ENCODE measurements at places on chromosomes 5 and 9.

GRCh38 chr5:73895471-73895870, 269.5 kb downstream of the ARHGEF28 start:
- no peak for DNase-seq

DNA sequence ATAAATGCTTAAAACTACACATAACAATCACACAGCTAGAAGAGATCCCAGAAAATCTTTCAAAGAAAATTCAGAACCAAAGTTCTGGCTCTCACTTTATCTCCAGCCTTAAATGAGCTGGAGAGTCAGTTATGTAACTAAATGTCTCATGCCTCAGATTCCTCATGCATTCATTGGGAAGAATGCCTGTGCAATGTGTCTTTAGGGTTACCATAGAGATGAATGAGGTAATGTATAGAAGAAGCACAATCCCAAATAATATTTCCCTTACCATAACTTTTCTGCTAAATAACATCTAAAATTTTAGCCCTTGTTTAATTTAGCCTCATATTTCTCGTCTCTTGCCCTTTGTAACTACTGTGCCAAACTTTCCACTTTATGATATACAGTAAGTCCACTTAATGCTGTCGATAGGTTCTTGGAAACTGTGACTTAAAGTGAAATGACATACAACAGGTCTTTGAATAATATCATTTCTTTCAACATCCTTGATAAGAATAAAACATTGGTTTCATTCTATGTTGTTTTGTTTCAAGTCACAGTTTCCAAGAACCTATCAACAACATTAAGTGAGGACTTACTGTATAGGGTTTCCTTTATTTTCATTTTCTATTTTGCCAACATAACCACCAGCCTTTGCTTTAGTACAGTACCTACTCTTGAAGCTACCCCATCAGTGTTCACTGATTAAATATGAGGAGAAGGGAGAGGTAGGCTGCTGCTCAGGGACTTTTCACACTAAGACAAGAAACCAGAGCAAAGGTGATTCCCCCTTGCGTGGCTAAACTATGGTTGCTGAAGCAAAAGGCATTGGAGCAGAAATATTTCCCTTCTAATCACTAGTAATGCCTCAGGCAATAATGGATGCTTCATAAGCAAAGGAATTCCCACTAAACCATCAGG, 295.7 kb upstream of the PTGER4 start:
- no peak for DNase-seq

- no peak for DNase-seq
Measured at GRCh38 chr9:3385871-3386270, 139.9 kb downstream of the RFX3 start.

DNA sequence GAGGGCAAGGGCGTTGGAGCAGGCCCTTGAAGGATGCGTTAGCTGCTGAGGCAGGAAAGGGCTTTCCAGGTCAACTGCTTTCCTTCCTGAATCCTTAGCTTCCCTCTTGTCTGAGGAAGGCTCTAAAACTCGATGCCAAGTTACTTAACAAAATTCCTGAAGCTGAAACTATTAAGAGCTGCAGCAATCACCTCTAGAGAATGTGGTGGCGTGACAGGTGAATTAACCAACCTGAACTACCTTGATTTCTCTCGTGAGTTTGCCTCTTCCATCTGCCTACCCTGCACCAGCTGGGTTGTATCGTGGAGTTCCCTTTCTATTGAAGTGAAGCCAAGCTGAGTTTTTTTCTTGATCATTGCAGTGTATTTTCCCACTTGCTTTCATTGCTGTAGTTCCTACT, 96.1 kb downstream of the PDE8B start:
- DNase-seq: no peak

- no peak for DNase-seq
Measured at GRCh38 chr5:75574791-75575190, 36.5 kb upstream of the ANKDD1B start.

GRCh38 chr9:130663977-130664250, 480 bp upstream of the PRDM12 start:
- no peak for DNase-seq

DNA sequence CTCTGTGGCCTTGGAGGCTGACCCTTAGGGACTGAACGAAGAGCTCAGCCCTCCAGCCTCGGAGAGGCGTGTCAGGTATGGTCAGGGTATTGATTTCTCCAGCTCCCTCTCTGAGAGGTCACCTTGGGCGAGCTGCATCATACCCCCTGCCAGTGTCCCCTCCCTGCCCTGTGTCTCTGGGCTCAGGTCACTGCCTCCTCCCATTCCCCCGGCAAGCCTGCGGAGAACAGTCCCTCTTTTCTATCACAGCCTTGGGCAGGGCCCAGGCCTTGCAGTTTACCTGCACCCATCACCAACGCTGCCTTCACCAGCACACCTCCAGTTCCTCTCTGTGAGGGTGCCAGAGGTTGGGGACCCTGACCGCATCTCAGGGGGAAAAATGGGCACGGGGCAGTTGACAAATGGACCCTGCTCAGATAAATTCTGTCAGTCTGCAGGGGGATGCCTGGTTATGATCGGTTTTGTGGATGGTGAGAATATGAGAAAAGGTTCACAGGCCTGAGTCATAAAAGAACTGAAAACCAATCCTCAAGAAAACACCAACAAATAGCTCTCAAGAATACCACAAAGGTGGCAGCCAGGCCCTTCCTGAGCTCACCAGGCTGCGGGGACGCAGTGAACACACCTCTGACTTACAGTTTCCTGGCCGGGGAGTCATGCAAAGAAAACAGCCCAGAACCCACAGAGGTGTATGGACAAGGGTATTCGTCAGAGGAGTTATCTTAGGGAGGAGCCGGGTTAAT, 24.7 kb upstream of the RXRA start:
- DNase-seq: no peak

GRCh38 chr5:142941245-142941644, 171.1 kb downstream of the ARHGAP26 start:
- DNase-seq: no peak

GRCh38 chr5:125484272-125484741, 737.9 kb upstream of the ZNF608 start:
- DNase-seq: no peak

DNA sequence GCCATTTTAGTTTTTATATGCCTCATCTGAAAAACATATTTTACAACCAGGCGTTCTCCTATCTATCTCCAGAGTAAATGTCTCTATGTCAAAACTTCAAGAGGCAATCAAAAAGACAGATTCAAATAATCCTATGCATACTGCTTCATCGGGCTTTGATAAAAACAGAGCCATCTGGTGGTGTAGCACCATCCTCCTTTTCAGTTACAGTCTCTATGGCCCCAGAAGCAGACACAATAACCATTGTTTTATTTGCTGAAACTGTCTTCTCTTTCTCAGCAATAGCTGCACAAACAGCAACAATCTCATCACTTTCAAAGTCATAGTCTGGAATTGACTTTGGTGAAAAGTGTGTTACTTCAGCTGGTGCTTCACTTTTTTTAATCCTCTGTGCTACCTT, 36.3 kb downstream of the PTGER4 start:
- no peak for DNase-seq

- DNase-seq: no peak
Measured at GRCh38 chr9:82989929-82990328, 73.0 kb downstream of the RASEF start.

DNA sequence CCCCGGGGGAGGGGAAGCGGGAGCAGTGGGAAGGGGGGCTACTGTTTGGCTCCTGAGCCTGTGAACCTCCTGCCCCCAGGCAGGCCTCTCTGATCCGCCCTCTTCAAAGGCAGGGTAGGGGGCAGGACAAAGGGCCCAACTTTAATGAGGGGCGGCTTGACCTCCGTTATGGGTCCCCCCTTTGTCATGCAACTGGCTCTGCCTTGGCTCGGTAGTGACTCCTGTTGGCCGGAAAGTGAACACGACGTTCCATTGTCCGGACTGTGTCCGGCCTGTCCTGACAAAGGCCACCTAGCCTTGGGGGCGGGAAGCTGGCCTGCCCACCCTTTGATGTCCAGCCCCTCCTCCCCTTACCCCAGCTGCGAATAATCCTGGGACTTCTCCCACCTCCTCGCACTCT, 1.3 kb downstream of the CDX1 start:
- no peak for DNase-seq

DNA sequence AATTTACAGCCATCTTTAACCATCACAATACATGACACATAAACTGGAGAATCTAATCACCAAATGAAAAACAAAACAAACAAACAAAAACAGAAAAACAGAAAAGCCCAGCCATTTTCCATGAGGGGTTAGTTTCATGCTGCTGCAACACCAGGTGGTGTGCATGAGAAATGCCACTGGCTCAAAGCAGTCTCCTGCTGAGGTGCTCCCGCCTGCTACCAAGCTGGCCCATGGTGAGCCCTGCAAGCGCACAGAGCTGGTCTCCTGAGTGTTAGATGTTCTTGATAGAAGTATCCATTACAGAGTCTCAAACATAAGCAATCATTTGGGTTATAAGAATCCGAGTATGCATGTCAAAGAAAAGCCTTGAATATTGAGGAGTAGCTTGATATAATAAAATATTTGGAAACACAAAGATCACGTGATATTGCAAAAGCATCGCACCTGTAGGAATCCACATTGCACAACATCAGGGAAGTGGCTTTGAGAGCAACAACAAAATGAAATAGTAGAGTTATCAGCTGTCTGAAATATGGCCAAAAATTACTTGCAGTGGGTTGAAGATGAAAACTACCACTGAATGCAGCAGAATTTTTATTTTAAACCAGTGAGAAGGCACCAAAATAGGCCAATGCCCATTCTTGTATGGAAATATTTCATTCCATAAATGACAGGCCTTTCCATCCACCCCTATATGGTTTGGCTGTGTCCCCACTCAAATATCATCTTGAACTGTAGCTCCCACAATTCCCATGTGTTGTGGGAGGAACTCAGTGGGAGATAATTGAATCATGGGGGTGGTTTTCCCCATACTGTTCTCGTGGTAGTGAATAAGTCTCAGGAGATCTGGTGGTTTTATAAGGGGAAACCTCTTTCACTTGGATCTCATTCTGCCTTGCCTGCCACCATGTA, 194.8 kb downstream of the SYK start:
- DNase-seq: no peak

GRCh38 chr5:83956386-83956785, 235.7 kb upstream of the HAPLN1 start:
- no peak for DNase-seq

DNA sequence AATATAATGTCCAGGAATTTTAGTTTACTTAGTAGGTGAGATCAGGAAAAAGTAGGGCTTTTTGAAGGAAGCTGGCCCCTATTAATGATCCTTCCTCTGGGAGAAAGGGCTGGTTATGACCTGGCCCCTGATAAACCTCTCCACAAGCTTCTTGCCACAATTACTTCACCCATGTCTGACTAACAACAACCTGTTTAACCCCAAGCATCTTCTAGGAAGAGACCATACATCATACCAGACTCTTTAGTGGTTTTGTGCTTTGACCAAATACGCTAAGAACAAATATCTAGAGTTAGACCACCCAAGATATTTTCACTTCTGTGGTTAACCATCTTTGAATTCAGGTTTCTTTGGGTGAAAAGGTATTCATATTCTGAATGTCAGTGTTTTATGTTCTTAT, 174.0 kb upstream of the SLC27A6 start:
- no peak for DNase-seq

DNA sequence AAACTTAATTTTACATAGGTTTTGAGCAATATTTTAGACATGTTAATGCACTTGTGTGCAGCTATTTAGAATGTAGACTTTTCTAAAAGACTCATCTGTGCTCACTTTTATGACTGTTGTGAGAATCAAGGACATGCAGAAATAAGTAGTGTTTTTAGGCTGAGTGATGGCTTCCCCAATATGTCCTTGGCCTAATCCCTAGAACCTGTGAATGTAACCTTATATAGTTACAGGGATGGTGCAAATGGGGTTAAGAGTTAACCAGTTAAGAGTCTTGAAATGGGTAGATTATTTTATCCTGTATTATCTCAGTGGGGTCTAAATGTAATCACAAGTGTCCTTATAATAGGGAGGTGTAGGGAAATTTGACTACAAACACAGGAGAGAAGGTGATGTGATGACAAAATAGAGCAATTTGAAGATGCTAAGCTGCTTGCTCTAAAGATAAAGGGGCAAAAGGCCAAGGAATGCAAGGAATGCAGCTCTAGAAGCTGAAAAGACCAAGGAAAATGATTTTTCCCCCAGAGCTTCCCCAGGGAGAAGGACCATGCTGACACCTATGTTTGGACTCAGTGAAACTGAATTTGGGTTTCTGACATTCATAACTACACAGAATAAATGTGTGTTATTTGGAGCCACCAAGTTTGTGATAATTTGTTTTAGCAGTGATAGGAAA, 298.0 kb upstream of the PAPPA start:
- no peak for DNase-seq

GRCh38 chr9:78567693-78568092, 270.8 kb downstream of the PSAT1 start:
- no peak for DNase-seq

- DNase-seq: no peak
Measured at GRCh38 chr5:65808818-65809217, 86.8 kb downstream of the NLN start.

GRCh38 chr9:121860744-121861143, 209.3 kb downstream of the DAB2IP start:
- DNase-seq: no peak

GRCh38 chr5:52945040-52945439, 44.1 kb upstream of the ITGA2 start:
- DNase-seq: no peak

GRCh38 chr5:158051036-158051435, 192.1 kb upstream of the CLINT1 start:
- DNase-seq: no peak

DNA sequence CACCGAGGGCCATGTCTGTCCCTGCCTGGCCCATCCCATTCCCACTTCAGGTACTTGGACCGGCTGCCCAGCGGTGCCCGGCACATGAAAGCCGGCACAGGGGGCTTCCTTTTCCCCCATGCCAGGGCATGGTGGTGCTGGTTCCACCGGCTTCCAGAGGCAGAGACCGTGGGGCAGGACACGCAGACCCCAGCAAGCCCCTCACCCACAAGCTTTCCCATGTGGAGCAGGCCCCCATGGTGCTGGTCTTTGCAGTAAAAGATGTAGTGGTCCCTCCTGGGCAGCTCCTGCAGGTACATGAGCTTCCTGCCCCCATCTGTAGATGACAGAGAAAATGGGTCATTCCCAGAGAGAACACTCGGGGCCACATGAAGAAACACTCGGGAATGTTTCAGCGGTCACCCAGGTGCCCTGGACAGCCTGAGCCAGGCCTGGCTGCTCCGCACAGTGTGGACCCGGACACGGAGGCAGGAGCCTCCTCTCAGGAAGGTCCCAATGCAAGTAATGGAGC, 2.0 kb downstream of the OBP2B start:
- DNase-seq: no peak

GRCh38 chr9:134056483-134057306, 11.1 kb downstream of the BRD3 start:
- DNase-seq: no peak

GRCh38 chr9:27441741-27442070, 82.4 kb upstream of the IFNK start:
- DNase-seq: no peak

- DNase-seq: peak; percentile 47
Measured at GRCh38 chr5:179699616-179700237, 960 bp downstream of the CANX start.

- no peak for DNase-seq
Measured at GRCh38 chr9:6922680-6923079, 164.9 kb downstream of the KDM4C start.

- no peak for DNase-seq
Measured at GRCh38 chr5:161846746-161847145, 1.2 kb upstream of the GABRA1 start.

All from liver (tissue), 10 donors.